AG08396 (cell line): ENCODE measurements at places on chromosomes 4 and X.
A peak's percentile ranks its signal among the peaks of the same experiment; 100 is the strongest.

- DNase-seq, result peak; percentile 65
Measured at GRCh38 chr4:122666527-122667245, 45.8 kb upstream of the IL21 start.

DNA sequence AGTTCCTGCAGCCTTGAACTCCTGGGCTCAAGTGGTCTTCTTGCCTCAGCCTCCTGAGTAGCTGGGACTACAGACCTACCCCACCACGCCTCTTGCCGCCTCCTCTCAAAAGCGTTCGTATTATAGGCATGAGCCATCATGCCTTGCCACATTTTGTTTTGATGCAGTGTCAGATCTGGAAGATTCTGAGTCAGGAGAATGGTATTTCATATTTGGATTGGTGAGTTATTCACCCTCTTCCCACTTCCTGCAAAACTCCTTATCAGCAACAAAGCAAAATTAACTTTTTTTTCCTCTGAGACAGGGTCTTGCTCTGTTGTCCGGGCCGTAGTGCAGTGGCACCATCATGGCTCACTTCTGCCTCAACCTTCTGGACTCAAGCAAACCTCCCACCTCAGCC, 29.6 kb downstream of the REST start:
- DNase-seq, result peak; percentile 68

- no peak for DNase-seq
Measured at GRCh38 chr4:171601091-171601490, 212.1 kb upstream of the GALNTL6 start.

- DNase-seq, result no peak
Measured at GRCh38 chr4:2436301-2436700, 17.5 kb downstream of the CFAP99 start.

- no peak for DNase-seq
Measured at GRCh38 chrX:38004046-38004445, 2.3 kb upstream of the SYTL5 start.

DNA sequence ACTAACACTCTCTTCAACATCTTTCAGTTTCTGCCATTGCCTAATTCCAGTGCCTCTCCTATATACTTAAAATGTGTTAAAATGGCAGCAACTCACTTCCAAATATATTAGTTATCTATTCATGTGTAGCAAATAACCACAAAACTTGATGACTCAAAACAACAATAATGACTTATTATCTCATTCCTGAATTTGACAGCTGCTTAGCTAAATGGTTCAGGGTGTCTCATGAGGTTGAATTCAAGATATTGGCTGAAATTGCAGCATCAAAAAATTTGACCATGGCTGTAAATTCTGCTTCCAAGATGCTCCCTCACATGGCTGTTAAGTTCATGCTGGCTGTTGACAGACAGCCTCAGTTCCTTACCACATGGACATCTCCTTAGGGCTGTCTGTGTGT, 25.3 kb downstream of the PITX2 start:
- DNase-seq, result no peak

GRCh38 chr4:188613976-188614375, 474.7 kb downstream of the TRIML1 start:
- no peak for DNase-seq
